ENCODE measurements at places on chromosomes 6 and 20.
A peak's percentile ranks its signal among the peaks of the same experiment; 100 is the strongest.

DNA sequence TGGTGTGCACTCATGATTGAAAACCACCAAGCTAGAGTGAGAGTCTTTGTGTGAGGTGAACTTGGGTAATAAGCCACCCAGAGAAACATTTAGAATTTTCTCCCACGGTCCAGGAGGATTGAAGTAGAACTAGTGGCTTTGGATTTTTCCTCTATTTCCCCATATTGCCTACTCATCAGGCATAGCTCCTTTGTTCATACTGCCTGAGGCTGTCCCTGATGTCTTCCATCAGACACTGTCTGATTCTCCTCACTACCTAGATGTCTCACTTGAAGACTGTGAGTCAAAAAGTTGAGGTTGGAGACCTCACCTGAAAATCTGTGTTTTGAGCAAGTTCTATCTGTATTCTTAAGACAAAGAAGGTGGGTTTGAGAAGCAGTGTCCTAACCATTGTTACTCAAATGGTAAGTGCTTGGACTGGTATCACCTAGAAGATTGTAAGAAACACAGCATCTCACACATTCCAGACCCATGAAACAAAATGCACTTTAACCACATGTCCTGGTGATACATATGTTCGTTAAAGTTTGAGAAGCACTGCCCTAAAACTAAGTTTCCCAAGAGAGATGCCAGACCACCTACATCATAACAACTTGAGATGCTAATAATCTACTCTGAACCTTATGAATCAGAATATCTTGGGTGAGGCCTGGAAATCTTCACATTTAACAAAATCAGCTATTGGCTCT lies 523.4 kb upstream of the BTBD3 start:
- DNase-seq: no peak

DNA sequence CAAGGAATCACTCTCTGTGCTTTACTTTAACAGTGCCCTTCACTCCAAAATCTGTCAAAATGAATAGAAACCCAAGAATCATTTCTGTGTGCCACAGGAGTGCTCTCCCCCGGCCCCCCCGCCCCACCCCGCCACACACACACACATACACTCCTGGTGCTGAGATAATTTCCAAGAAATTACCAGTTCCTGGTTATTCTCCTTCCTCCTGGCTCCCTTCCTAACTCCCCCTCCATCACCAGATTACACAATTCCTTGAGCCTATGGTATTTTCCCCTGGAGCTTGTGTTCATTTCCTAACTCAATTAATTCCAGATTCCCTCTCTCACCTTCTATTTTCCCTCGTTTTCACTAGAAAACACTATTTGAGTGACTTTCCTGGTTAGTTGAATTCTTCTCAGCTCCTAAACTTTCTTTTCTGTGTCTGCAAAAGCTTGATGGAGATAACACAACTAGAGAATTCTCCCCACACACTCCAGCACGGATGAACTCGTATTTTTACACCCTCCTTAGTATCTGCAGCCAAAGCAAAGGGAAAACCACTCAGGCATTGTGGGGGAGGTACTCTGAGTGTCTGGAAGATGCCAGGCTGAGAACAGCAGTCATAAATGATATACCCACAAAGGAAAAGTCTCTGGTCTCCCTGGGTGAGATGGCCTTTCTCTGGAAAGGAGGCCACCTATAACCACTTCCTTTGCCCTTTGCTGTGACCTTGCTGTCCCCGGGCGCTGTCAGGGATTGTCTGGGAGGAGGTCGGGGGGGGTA lies 1.9 kb upstream of the SLC24A3 start:
- DNase-seq: no peak

GRCh38 chr20:32988008-32988407 lies 16.2 kb downstream of the SUN5 start:
- DNase-seq: no peak

DNA sequence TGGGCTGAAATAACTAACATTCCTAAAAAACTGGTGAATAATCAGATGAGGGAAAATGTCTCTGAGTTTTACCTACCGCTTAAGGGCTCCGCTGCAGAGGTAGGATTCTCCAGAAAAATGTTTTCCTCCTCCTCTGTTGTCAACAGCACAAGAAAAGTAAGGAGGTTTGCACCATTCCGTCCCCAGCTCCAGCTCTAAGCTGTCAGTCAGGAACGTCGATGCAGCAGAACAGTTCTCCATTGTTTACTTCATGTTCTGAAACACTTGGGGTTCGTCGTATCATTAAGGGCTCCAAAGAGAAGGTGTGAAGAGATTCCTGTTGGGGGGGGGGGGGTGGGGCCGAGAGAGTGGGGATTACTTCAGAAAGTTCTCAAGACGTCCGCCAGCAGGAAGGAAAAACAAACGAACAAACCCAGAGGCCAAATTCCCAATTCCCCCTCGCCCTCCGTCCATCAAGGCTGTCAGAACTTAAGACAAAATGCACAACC lies 734 bp downstream of the MMS22L start:
- peak; percentile 10 for DNase-seq

DNA sequence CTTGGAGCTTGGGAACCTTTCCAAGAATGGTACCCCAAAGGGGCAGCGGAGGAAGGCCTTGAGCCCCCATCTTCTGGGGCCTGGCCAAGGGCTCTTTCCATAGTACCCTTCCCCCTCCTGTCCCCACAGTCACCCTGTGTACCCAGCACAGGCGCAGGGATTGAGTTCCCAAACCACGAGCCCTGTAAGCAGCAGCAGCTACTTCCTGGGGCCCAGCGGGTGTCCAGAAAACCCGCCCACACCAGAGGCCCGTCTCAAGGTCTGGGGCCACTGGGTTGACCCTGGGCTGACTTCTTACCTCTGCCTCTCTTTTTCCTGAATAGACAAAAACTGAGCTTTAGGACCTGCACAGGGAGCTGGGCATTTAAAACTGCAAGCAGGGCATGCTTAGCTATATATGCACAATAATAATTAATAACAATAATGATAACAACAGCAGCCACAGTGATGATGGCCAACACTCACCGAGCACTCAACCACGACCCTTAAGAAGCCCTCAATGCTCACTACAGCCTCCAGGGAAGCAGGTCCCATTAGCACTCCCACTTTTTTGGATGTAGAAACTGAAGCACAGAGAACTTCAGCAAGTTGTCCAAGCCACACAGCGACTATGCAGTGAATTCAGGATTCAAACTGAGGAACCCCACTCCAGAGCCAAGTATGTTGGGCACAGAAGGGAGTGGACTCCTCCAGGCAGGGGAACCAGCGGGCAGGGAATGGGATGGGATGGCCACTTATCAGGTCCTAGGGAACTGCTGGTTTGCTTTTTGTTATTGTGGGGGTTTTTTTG lies 14.5 kb downstream of the NOL4L start:
- DNase-seq: no peak

- DNase-seq: no peak
Measured at GRCh38 chr6:34370361-34370760, 22.1 kb downstream of the NUDT3 start.

GRCh38 chr6:31402324-31403282 lies 792 bp upstream of the MICA start:
- peak; percentile 13 for DNase-seq

GRCh38 chr6:120304223-120304622 lies 954.7 kb upstream of the MAN1A1 start:
- DNase-seq: no peak
